ENCODE measurements at places on chromosomes 7 and 10. TPM values are rescaled to one million over a fixed set of nuclear protein-coding genes. Genes with fewer than 3 reads are reported as not detected.

The ASAH2B gene
- 2.9 TPM for total RNA-seq

The ELFN1 gene
- 4.8 TPM for total RNA-seq

The PLAU gene
- total RNA-seq = 33.6 TPM

The CXCL12 gene
- 122 TPM for total RNA-seq

The INA gene
- not detected for total RNA-seq

The MSANTD7 gene
- total RNA-seq = 7.0 TPM

The TDRD1 gene
- total RNA-seq = 0.19 TPM

The SRGN gene
- 168 TPM for total RNA-seq

The C10orf53 gene
- total RNA-seq = not detected

The NXPH1 gene
- total RNA-seq = not detected

The AGR3 gene
- total RNA-seq = not detected

The TMEM273 gene
- 20.0 TPM for total RNA-seq

The NKX2-3 gene
- total RNA-seq = not detected

The PRTFDC1 gene
- total RNA-seq = 3.1 TPM

- no peak for DNase-seq
Observed at GRCh38 chr10:110502851-110503301, 5.2 kb downstream of the DUSP5 start.

DNA sequence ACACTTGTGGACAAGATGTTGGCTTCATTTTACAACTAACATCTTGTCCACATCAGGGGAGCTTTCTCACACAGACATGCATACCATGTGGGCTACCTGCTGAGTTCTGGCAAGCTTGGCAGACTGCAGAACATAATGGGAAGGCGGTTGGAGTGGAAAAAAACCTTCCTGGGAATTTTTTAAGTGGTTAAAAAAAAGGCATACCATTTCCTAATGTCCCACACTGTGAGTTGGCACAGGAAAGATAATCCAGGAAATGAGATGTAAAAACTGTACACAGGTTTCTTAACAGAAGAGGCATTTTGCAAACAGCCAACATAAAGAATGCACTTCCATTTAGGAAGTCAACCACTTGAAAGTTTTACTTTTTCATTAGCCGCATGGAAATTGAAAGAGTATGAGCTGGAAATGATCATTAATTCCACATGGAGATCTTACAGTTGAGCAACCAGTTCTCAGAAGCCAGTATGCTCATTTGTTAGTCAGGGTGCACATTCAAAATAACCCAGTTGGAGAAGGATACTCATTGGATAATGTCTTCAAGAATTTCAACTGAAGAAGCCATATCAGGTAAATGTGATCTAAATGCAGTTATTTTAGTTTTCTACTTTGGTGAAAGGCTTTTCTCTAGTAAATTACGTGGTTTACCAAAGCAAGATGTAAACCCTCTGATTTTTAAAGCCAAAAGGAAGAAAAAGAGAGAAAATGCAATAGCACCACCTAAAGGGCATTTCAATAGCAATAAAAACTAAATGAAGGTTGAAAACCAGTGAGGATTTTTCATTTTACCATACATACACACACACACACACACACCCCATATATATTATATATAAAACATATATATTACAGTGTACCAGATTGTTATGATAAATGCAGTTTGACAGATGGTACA, 194.0 kb downstream of the TAX1BP1 start:
- DNase-seq = no peak

DNA sequence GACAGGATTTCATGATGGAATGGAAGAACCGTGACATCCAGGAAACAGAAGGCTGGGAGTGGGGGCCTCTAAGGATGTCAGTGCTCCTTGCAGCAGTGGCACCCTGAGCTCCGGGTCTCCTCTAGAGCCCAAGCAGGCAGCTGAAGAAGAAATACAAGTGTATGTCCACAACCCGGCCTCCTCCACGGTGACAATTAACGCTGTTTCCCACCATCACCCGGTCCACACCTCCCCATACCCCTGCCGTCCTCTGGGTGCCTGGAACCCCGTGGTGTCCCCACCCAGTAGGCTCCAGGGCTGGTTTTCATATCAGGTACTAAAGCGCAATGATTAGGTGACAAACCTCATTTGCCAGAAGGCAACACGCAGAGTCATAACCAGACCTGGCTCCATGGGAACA, 30.3 kb downstream of the GRID1 start:
- no peak for DNase-seq

- DNase-seq = no peak
Observed at GRCh38 chr7:114989531-114989930, 67.6 kb downstream of the MDFIC start.

GRCh38 chr7:111953611-111954010, 252.6 kb downstream of the DOCK4 start:
- no peak for DNase-seq

- no peak for DNase-seq
Observed at GRCh38 chr10:49499305-49499851, 39.5 kb downstream of the ERCC6 start.

DNA sequence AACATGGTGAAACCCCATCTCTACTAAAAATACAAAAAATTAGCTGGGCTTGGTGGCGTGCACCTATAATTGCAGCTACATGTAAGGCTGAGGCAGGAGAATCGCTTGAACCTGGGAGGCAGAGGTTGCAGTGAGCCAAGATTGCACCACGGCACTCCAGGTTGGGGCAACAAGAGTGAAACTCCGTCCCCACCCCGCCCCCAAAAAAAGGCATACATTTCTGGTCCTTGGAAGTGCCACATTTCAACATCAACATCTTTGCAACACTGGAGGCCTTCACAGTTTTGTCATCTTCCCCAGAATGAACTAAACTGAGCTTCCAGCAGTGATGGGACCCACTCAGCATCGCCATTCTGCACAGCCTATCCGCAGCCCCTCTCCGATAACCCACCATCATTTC, 36.6 kb downstream of the FAM53B start:
- DNase-seq = no peak

GRCh38 chr7:32583791-32584190, 88.5 kb downstream of the AVL9 start:
- DNase-seq = no peak

DNA sequence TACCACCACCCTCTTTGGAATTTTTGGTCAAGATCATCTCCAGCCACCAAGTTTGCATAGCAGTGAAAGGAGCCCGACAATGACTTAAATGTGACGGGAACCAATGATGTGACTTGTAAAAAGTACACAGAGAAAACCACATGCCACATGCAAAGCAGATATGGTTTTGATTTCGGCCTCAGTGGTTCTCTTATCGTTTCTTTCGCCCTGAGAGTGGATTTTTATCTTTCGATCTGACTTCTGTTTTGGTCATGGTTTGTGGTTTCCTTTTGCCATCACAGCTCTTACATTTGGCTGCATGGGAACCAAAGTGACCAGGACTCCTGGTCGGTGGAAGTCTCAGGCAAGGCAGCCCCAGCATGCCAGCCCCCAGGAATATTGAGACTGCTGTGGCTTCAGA, 31.5 kb downstream of the TCF7L2 start:
- no peak for DNase-seq

- no peak for DNase-seq
Observed at GRCh38 chr7:142501434-142501833, 243.6 kb upstream of the PRSS58 start.

DNA sequence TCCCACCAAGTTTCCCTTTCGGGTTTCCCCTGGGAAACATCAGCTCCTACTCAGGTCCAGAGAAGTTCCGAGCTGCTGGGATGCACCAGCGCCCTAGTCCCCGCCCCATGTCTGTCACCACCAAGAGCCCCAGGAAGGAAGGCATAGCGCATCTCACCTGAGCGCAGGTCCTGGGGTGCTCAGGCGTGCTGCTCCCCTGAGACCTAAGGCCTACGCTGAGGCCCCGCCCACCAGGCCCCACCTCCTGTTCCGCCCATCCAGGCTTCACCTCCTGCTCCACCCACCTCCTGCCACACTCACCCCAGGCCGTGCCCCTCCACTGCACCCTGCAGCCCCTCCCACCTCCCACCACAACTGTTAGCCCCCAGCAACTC, 1.2 kb upstream of the TFR2 start:
- DNase-seq = no peak

DNA sequence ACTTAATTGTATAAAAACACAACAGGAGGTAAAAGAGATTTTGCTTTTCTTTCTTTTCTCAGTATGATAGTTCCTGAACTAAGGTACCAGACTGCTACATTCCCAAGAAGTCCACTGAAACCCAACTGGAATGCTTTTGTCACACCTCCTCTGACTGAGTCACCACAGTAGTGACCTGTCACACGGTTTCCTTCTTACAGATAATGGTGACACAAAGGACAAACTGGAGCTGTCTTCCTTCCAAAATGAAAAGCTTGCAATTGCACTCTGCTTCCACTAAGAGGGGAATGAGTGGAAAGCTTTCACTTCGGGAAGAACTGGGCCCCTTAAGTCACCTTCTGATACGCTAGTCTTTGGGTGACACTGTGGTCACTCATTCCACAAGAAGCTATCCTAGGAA, 122.2 kb downstream of the KMT2E start:
- no peak for DNase-seq

DNA sequence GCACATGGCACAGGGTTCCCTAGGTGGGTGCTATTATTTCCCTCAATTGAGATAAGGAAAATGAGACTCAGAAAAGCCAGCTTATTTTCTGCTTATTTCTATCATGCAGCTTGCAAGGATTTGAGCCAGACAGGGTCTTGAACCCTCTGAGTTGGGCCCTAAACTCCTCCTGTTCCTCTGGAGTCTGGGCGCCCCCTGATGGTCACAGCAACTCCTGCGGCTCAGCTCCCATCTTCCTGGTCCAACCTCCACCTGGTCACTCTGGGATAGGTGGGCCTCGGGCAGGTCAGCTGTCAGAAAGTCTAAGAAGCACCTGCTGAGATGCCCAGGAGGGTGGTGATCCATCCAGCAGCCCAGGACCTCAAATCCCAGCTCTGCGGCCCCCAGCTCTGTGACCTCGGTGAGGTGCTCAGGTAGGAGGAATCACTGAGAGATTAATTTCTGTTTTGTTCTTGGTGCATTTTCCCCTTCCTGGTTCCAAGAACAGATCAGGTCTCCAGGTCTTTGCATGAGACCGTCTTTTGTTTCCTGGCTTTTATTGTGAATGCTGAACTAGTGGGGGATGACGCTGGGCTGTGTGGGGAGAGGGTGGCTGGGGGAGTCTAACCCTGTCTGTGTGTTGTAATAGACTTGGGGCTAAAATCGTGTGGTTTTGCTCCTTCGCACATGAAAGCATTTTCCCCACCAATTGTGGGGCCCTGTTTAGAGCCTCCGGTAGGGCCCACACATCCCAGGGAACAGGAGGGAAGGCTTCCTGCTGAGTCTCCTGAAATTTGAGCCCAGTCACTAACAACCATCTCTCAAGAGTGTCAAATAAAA, 32.8 kb downstream of the TMEM130 start:
- no peak for DNase-seq

DNA sequence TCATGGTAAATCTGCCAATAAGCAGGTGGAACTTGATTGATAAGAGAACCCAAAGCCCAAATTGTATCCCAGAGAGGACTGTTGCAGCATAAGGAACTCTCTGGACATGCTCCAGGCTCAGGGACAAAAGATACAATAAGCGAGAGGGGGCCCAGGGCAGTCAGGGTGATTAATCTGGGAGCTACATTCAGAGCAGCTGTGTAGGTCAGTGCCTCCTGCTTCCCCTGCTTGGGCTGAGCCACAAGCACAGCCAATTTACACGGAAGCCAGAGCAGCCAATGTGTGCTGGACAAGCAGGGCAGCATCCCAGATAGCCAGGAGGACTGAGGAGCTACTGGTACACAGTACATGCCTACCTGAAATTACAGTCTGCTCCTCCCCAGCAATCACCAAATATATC, 24.2 kb downstream of the MYPN start:
- no peak for DNase-seq

- DNase-seq = no peak
Observed at GRCh38 chr10:102281102-102281487, 35.8 kb downstream of the GBF1 start.
